Iris pigment epithelial cell (primary cell): ENCODE measurements at places on chromosomes 7 and 10.

DNA sequence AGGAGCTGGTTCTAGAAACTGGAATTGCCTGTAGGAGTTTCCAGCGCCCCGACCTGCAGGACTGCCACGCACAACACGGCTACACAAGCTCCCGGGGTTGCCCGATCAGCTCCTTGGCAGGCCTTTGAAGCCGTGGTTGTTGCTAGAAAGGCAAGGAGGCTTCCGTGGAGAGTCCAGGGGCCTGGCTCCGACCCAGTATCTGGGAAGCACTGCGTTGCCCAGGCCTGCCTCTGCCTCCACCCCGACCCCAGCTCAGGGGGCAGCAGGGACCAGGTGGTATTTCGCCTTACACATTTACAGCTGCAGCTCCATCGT is 54.4 kb downstream of the PROSER2 start:
- no peak for DNase-seq

DNA sequence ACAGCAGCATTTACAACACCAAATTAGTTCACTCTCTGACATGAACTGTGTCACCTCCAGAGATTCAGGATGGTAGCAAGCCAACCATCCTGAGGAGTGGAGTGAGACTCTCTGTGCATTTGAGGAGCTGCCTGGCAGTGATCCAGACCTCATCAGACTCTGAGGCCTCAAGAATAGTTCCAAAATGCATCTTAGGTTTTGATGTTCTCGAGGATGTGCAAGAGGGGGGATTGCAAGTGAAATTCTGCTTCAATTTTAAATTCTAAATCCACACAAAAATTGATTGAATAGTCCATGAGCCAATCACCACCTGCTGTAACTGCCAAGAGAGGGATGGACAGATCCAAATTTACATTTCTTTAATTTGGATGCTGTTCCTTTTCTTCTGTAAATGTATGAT is 49.7 kb downstream of the SLK start:
- DNase-seq, result no peak

DNA sequence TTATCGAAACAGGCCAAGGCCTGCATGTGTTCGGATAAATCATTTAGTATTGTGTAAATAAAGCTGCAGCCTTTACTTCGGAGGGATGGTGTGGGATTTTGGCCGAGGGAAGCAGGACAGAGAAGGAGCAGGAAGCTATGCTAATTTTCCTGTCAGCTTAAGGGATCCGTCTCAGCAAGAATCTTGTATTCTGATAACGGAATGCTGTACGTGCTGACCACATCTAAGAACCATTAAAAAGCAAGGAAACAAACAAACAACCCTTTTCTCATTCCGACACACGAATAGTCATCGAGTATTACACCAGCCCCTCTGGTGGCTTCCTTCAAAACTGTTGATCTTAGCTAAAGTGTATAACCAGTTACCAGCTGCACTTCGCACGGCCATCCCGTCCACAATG is 133.2 kb upstream of the TCF7L2 start:
- no peak for DNase-seq

DNA sequence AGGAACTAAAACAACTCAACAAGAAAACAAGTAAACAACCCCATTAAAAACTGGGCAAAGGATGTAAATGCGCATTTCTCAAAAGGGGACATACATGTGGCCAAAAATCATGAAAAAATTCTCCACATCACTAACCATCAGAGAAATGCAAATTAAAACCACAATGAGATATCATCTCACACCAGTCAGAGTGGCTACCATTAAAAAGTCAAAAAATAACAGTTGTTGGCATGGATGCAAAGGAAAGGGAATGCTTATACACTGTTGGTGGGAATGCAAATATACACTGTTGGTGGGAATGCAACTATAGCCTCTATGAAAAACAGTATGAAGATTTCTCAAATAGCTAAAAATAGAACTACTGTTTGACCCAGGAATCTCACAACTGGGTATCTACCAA is 60.0 kb upstream of the LANCL2 start:
- no peak for DNase-seq

DNA sequence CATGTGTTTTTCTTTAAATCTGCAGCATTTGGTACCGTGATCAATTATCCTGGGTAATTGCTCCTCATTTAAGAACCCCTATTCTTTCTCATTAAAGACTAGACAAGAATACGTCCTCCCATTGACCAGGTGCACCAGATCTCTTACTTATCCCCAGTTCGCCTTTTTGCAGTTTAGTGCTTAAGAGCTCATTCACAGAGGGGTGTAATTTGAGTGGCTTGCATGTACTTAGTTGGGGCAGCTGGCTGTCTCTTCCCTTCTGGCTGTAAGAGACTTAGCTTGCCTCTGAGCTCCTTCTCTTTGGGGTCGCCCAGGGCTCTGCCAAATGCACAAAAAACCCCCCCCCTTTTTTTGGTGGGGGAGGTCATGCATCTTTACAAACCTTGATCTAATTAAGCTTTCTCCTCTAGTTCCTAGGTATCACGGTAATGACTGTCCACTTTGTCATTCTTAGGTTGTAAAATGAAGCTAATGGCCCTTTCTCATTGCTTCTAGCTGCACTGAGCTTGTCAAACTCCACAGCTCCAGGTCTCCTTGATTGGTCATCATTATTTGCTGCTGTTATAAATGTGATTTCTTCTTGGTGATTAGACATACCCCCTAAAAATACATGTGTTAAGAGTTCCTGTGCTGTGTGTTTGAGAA is 26.3 kb downstream of the GAD2 start:
- no peak for DNase-seq

DNA sequence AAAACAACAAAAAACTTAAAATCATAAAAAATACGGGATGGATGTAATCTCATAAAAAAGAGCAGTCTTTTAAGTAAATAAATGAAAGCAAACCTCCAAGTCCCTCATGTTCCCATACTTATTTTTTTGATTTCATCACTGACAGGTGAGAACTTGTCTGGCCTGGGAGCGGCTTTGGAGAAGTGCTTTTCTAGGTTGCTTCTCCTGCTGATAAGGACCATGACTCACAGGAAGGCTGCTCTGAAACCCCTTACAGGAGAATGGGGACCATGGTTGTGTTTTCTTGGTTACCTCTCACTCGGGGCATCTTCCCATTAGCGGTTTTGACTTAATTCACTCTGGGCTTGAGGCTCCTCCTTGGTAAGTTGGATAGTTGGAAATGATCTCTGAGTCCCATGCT is 237.4 kb downstream of the CAMK1D start:
- DNase-seq, result no peak

DNA sequence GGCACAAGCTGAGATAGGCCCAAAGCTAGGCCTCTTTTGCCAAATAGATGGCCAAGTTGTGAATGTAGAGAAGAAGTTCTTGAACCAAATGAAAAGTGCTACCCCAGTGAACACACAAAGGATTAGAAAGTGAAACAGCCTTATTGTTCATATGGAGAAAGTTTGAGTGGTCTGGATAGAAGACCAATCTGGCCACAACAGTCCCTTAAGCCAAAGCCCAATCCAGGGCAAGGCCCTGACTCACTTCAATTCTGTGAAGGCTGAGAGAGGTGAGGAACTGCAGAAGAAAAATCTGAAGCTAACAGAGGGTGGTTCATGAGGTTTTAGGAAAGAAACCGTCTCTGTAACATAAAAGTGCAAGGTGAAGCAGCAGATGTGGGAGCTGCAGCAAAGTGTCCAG is 18.7 kb upstream of the ATP6V0A4 start:
- no peak for DNase-seq

DNA sequence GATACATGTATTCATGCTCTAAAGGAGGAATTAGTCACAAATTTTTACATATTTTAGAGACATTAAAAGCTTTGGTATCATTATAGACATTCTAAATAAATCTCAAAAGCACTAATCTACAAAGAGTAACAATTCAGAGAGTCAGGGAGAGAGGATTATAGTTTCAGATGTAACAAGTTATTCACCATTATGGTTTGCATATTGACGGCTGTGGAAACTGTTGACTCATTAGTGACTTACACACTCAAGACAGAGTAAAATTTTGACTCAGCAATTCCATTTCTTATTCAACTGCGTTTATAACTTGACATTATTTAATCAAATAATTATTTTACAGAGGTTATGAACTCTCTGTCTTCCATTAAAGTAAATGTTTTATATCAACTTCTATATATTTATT is 95.4 kb upstream of the SEMA3C start:
- peak; percentile 79 for DNase-seq

DNA sequence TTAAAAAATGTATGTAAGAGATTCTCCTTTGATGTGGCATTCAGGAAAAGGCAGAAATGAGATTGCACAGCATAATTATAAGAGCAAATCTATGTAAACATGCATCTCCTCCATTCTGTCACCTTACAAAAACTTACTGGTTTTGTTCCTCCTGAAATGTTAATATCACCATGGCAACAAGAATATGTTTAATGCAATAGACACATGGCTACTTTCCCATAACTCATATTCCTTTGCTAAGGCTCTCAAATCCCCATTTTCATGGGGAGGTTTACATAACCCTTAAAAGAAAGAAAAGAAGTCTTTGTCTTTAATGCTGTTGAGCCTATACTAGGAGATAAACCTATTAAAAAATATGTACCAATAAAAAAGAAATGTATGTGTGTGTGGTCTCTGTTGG is 136.2 kb downstream of the ANK3 start:
- no peak for DNase-seq

- no peak for DNase-seq
These were observed 7.2 kb upstream of the DMBT1 start for GRCh38 chr10:122553341-122553740.

DNA sequence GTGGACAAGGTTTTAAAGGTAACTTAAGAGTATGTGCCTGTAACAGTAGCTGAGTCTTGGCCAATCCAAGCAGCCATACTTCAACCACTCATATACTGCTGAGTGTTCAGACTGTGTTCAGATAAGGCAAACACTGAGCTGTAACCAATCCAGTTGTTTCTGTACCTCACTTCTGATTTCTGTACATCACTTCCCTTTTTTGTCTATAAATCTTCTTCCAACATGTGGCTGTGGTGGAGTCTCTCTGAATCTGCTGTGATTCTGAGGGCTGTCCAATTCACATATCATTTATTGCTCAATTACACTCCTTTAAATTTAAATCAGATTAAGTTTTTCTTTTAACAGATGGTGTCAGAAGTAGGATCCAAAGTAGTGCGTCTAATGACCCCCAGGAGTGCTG is 149.5 kb upstream of the PHF14 start:
- DNase-seq, result no peak

GRCh38 chr7:51827631-51828030 is 511.0 kb upstream of the COBL start:
- no peak for DNase-seq

DNA sequence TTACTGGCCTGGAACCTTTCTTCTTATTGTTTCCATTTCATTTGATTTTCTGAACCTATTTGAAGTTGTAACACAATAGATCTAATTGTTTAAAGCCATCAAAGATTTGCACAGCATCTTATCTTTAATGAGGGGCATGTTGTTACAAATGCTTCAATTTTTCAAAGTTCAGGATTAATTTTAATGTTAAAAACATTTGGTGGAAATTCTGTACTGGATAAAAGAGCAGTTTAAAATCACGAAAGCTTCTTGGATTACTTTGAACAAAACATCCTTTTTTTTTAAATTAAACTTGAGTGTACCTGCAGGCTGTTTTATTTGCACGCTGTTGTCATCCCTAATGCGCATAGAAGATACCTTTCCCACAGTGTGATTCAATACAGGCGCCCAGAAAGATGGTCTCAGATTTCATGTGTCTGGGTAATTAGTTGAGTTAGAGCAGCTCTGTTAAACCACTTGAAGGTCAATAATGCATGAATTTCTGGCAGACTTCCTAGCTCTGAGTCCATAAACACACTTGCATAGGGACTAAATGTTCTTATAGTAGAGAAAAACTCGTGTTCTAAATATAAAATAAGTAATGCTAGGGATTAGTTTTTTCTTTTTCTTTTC is 29.3 kb upstream of the DDX50 start:
- peak; percentile 98 for DNase-seq

- no peak for DNase-seq
These were observed 59.6 kb downstream of the PRKAG2 start for GRCh38 chr7:151817315-151817690.

DNA sequence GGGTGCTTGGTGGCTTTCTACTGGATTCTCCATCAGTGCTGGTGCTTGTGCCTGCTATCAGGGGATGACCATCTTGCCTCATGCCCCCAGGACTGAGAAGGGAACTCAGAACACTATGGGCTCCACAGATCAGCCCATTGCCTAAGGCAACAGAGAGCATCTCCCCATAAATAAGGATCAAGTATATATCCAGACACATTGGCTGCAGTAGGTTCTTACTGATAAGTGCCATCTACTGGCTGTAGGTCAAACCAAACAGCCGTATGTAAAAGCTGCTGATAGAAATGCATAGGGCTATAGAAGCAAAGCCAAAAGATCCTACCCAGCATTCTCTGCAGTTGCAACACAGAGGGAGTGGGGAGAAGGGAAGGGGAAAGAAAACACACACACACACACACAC is 153.7 kb downstream of the CDK14 start:
- peak; percentile 58 for DNase-seq

GRCh38 chr7:150444674-150445365 is 5.6 kb upstream of the GIMAP8 start:
- no peak for DNase-seq

- DNase-seq, result no peak
These were observed 75.7 kb downstream of the SPAG6 start for GRCh38 chr10:22420787-22421517.

- DNase-seq, result no peak
These were observed 2.6 kb upstream of the DDC start for GRCh38 chr7:50567715-50568261.

DNA sequence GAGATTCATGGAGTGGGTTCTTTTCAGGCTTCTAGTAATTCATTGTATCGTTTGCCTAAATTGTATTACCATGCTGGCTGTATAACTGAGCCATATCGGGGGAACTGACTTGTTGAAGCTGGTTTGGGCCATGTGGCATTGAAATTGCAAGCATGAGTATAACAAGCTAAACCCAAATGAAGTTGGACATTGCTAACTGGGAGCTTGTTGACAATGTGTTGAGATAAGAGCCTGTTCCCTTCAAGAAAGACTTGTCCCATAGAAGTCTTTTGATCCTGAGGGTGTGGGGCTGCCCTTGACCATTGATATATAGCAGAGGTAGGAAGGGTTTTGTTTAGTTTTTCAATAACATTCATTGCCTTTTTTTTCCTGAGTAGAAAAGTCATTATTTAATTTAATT is 156.0 kb downstream of the VTI1A start:
- no peak for DNase-seq

GRCh38 chr7:116783666-116784318 is 78.6 kb upstream of the CAPZA2 start:
- no peak for DNase-seq

DNA sequence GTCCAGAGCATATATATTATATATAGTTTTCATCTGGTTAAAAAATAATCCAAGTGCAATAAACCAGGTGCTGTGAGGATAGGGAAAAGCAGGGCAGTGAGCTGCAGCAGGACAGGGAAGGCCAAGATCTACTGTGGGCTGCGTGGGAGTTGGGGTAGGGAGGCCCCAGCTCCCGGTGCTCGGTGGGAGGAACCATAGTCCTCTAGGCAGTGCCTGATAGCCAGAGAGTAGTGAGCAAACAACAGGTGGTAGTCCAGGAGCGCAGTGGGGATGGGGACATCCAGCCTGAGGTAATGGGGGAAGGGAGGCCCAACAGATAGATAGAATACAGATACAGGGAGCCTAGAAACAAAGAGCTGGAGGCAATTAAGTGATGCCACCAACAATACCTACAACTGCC is 4.1 kb upstream of the BMPR1A start:
- DNase-seq, result no peak

- DNase-seq, result no peak
These were observed 3.9 kb upstream of the NOBOX start for GRCh38 chr7:144407266-144407931.

- no peak for DNase-seq
These were observed 2.8 kb downstream of the CALHM3 start for GRCh38 chr10:103476046-103476768.
